HCEC 1CT (cell line): ENCODE measurements at places on chromosomes 1 and 21.

DNA sequence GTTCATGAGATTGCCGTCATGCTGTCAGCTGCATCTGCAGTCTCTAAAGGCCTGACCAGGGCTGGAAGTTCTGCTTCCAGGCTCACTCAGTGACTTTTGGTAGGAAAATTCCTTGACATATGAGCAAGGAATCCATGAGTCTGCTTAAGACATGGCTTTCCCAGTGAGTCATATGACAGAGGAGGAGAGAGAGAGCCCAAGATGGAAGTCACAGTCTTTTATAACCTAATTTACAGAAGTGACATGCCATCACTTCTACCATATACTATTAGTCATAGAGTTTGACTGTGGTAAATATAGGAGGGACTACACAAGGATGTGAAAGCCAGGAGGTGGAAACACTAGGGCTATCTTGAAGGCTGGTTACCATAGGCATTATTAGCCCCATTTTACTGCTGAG, 115.2 kb downstream of the ROR1 start:
- DNase-seq = peak; percentile 60

- DNase-seq = peak; percentile 39
Observed at GRCh38 chr1:20982316-20982715, 194.4 kb downstream of the EIF4G3 start.

DNA sequence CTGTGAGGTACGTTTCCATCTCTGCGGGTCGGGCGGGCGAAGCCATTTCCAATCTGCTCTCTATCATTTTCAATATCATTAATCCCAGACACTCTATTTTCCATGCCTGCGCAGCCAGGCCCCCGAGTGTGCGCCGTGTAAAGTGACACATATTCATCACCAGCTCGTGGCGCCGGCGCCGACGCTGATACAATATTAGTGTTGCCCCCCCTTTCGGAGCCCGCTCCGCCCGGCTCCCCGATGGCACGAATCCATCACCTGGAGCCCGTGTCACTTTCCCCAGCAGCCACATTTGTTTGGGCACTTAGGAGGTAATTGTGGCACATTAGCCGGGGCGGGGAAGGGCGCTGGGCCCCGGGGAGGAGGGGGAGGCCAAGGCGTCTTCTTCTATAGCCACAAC, 33.7 kb upstream of the DMBX1 start:
- no peak for DNase-seq

DNA sequence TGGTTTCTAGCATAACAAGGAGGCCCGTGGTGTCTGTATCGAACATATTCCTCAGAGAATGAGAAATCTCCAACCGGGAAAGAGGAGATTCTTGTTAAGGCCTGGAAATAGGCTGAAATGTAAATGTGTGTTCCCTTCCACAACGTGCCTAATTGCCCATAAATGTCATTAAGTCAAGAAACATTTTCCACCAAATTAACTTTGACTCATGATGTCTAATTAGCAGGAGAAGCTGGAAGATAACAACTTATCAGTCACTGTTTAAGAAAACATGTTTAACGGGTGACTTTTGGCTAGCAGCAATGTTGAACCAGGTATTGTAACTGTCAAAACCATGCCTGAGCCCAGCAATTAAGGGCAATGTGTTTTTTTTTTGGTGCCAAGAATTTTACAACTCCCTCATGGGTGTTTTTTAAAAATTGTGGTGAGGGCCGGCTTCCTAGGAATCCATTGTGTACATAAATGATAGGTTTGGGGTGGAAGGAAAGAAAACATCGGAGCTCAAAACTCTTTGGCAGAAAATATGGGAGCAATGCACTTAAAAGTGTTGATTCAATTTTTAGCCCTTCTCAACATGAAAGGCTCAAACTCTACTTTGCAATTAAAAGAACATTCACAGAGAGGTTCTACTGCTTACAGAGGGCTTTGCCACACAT, 67.0 kb downstream of the OLIG1 start:
- no peak for DNase-seq

DNA sequence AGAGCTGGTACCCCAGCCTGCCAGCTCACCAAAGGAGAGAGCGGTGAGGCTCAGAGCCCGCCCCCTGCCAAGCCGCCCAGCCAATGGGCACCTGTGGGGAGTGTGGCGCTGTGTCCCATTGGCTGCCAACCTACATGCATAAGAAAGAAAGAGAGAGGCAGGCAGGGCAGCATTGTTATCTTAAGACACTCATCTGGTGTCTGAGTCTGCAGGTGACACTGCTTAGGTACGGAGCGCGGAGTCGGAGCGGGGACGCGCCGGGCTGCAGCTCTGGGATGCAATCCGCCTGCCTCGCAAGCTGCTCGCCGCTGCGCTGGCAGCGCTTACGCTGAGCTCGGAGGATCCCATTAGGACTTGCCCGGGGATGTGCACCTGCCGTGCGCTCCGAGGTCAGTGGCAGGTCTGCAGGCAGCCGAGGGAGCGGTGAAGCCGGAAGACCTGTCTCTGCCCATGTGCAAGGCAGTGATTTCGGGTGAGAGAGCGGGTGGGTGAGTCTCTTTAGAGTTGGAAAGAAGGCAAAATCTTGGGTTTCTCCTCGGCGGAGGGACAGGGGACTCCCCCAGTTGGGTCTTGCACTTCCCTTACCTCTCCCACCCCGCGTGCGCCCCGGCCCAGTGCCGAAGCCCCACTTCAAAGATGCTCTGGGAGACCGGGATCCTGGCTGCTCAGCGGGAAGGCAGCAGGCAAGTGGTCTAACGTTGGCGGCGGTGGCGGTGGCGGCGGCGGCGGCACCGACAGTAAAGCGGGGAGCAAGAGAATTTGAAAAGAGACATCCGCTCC, at the start of gene BRINP2:
BRINP2 (plus strand) TSS at position 203 of the 780 bp plus-strand sequence. CDS start 58,919 bp downstream, outside the sequence.
- DNase-seq = peak; percentile 4

DNA sequence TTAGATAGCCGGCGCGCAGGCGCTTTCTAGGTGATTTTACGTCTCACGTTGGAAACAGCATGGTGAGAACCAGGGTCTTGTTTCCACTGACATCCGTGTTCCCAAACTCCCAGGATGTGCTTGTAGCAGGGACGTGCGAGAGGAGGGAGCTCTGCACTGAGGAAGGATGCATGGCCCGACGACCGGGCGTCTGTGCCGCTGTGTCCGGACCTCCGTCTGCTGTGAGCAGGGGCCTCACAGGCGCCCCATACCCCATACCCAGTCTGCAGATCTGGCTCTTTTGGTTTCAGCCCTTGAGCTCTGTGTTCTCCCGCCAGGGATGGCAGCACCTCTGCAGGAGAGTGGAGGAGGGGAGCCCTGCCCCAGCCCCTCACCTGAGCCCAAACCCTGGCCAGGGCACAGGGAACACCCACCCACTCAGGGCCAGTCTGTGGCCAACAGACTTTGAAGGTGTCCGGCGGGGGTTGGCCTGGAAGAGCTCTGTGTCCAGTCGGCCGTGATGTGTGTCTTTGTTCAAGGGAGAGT, 67.2 kb upstream of the COL6A1 start:
- DNase-seq = no peak

- DNase-seq = no peak
Observed at GRCh38 chr1:30087465-30087864, 635.9 kb downstream of the MATN1 start.

DNA sequence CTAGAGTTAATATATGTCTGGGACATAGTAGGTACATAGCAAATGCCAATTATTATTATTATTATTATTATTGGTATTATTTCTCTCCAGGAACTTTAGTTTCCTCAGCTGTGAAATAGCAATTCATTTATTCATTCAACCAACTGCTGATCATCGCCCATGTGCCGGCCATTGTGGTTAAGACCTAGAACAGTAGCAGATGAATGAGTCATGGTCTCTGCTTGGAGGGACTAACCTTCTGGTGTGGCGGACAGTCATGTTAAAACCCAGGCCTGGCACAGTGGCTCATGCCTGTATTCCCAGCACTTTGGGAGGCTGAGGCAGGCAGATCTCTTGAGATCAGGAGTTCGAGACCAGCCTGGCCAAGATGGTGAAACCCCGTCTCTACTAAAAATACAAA, 23.8 kb upstream of the LDLRAP1 start:
- peak; percentile 88 for DNase-seq
